NCI-H510A (cell line): ENCODE measurements at places on chromosomes 13 and 19.

GRCh38 chr19:56720281-56720680 is 48.7 kb upstream of the ZNF835 start:
- DNase-seq = no peak

GRCh38 chr13:37617173-37617572 is 18.6 kb upstream of the POSTN start:
- DNase-seq = no peak

- DNase-seq = no peak
Observed at GRCh38 chr19:56116606-56117005, 4.5 kb downstream of the ZNF787 start.

DNA sequence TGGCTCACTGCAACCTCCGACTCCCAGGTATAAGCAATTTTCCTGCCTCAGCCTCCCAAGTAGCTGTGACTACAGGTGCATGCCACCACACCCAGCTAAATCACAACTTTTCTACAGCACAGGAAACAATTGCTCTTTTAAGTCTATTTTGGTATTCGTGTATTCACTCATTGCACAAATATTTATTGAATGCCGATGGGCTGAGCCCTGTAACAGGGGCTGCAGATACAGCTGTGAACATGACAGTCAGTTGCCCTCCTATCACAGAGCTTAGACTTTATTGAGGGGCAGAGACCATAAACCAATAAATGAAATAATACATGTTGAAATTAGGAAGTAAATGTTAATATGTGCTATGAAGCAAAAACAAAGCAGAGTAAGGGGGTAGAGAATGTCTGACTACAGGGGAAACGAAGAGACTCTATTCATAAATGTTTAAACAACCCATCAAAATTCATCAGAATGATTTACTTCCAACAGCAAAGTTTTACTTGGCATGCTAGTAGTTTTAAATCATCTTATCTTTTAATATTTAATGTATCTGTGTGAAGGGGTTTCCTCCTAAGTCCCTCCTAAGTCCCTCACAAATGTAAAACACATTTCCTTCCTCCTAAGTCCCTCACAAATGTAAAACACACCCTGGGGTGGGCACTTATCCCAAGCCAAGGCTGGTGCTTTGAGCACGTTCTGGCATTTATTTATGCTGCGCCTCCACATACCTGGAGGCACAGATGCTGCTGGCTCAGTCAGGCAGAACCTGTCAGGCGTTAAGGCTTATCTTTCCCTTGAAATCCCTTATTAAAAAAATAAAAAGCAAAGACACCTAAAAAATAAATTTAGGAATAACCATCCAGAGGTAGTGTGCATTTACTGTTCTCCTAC is 140.8 kb downstream of the MIPEP start:
- DNase-seq = no peak

- DNase-seq = no peak
Observed at GRCh38 chr13:85230691-85231093, 568.5 kb downstream of the SLITRK6 start.

GRCh38 chr19:18605546-18606280 is 886 bp downstream of the CRLF1 start:
- DNase-seq = no peak
